Inflammatory macrophage treated with lipopolysaccharide for 4 hours (primary cell): ENCODE measurements at places on chromosomes 6 and 20.
A peak's percentile ranks its signal among the peaks of the same experiment; 100 is the strongest.

DNA sequence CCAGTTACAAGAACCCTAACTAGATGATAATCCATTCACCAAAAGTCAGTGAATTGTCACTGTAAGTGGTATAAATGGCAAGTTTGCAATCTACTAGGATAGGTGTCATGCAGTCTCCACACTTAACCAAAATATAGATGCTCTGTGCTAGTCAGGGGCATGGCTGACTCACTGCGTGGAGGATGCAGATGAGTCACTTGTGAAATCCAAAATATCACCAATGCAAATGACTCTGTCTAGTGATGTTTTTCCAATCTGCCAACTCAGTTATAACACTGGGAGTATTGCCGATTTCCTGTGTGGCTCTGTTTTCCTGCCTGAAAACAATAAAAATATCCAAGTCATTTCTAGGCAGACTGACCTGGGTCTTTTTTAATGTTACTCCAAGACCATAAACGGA is 47.8 kb upstream of the NRSN1 start:
- no peak for DNase-seq

DNA sequence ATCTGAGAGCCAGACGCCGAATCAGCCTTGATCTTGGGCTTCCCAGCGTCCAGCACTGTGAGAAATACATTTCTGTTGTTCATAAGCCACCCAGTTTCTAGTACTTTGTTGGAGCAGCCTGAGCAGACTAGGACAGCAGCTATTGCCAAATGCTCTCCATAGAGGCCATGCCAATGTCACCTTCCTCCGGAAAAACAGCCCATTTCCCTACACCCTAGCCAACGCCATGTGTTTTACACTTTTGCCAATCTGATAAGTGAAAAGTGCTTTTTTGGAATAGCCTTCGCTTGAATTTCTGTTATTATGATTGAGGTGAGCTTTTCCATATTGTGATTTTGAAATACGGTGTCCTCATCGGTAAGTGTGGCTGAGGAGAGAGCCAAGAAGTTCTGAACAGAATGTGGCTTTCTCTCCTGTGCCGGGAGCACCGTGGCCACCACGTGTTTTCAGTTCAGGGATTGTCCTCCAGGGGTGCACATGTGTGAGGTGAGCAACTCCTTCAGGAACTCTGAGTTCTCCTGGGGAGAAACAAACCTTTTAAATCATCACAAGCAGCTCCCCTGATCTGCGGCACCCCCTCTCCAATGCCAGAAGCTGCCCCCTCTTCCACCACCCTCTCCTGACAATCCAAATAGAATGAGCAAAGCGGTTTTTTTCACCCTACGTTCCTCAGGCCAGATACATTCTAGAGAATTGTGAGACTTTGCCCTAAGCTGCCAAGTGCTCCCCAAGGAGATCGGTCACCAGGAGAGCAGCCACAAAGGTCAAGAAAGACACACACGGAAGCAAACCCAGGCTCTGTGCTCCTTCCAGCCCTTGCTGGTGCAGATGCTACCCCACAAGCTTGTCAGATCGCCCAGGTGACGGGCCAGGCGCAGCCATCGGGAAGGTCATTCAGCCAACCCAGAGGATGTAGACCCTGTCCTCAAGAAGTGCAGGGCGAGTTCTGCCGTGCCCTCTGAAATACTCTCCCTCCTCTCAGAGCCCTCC is 36.0 kb downstream of the TAF8 start:
- DNase-seq = no peak

GRCh38 chr6:52415333-52415732 is 4.8 kb upstream of the EFHC1 start:
- no peak for DNase-seq

- DNase-seq = no peak
Observed at GRCh38 chr20:55316753-55317152, 688.6 kb downstream of the CBLN4 start.

DNA sequence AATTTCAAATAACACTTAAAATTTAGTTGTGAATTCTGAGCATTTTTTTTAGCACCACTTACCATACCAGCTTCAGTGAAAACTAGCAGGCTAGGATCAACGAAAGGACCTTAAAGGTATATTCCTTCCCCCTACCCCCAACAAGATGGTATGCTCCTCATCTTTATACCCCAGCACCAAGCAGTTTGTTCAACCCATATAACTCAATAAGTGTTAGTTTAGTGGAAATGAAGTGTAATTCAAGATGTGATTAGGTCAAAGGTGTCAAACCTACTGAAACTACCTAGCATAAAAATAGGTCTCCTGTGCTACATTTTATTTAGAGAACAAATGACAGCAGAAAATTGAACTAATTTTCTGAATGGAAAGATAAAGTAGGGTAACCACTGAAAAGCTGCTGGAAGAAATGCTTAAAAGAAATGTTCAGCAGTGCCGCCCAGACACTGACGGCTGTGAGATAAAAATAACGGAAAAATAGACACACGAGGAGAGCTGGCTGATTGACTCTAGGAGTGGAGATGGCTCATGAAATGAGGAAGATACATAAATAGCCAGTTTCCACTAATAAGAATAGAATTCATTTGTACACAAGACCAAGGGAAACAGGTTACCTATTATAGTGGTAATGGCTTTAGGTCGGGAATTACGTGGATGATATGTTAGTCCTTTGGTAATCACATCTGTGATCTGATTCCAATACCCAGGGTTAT is 94.8 kb downstream of the IPCEF1 start:
- DNase-seq = no peak

DNA sequence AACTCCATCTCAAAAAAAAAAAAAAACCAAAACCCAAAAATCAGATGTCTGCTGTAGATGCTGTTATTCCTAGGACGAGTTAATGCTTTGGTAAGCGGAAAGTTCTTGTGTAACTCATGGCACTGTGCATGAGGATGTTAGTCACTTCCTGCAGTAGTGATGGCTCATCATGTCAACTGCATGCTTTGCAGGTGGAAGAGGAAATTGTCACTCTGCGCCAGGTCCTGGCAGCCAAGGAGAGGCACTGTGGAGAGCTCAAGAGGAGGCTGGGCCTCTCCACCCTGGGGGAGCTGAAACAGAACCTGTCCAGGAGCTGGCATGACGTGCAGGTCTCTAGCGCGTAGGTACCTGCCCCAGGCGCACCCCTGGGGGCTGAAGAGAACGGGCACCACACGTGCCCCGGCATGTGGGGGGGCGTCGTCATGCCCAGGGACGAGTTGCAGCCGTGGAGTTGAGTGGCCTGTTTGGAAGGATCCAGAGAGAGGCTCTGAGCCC is 8.5 kb downstream of the TPD52L2 start:
- peak; percentile 97 for DNase-seq

GRCh38 chr6:6591778-6592465 is 3.4 kb downstream of the LY86 start:
- peak; percentile 98 for DNase-seq

GRCh38 chr6:12895721-12896120 is 179.2 kb downstream of the PHACTR1 start:
- DNase-seq = no peak

DNA sequence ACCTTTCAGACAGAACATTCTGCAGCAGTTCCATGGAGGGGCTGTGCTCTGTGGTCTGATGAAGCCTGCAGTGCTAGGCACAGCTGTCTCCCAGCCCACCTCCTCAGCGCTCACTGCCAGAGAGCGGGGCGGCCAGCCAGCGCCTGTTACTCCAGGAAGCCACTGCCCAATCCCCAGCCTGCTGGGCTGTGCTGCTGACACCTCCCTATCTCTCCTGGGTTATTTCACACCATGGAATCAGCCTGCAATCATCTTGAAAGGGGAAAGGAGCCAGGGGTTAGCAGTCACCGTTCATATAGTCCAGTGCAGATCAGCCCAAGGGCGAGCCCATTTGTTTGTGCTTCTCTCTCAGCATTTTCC is 46.3 kb upstream of the NHSL1 start:
- DNase-seq = no peak

DNA sequence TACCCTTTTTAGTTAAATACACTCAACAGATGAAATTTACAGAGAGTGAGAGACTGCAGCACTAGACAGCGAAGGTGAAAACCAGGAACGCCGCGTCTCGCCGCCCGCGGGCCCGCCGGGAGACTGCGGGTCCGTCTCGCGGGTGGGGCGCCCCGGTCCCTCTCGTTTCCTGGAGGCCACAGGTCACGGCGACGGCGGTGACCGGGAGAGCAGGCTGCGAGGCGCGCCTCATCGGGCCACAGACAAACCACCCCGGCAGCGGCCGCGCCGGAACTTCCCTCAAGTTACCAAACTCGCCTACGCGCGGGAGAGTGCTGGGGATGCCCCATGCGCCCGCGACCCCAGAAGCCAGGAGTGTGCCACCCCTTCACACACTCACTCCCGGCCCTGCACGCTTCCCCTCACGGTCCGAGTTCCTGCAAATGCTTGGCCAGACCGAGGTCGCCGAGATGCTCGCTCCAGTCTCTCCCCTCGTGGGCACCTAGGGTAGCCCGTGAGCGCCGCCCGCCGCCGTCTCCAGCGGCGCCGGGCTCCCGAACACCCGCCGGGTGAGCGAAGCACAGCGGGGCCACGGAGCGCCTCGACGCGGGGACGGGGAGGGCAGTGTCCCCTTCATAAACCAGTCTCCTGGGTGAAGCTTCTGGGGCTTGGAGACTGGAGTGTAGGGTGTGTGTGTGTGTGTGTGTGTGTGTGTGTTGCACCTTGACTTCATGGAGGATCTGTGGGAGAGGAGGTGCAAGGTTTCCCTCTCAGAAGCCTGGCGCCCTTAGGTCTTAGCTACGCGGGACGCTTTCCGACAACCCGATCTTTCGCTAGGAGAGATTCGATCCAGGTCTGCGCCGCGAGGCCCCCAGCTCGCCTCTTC is 1.4 kb downstream of the BACH2 start:
- DNase-seq = peak; percentile 75

GRCh38 chr20:25275813-25276532 is 28.1 kb downstream of the PYGB start:
- no peak for DNase-seq

GRCh38 chr6:70150521-70150920 is 152.4 kb downstream of the COL9A1 start:
- no peak for DNase-seq

DNA sequence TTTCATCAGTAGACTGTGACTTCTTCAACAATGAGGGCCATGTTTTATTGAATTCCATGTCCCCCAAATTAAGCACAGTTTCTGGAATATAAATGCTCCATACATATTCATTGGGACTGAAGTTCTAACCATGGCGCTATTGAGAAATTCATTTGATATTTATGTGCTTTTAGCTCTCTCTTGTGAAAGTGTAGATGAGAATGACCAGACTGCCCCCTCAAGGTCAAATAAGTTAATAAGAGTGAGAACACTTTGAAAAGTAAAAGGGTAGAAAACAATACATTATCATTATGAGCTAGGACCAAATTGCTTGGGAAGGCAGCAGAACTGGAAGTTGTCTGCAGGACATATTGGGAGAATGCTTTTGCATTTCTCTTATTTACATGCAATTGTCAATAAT is 597.9 kb downstream of the EPM2A start:
- DNase-seq = peak; percentile 12

GRCh38 chr6:140957386-140957785 is 1175.3 kb upstream of the GJE1 start:
- no peak for DNase-seq

DNA sequence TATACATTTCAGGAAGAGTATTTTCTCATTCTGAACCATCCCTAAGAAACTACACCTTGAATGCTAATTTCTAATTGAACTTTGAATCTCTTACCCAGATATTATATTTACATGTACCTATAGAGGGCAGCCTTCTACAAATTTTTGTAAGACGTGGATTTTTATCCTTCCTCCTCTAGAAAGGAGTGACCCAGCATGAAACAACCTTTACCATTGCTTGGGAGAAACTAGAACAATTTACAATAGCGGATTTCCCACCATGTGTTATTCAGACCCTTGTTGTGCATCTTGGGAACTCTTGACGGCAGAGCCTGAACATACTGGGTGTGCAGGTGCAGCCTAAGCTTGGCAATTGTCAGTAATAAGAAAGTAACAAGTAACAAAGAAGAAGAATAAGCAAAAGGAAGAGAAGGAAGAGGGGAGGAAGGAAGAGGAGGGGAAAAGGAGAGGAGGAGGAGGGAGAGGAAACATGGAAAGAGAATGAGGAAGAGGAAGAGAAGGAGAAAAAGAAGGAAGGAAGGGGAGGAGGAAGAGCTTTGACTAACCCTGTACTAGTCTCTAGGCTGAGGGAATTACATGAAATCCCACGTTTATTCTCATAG is 10.8 kb upstream of the TAAR1 start:
- peak; percentile 73 for DNase-seq

DNA sequence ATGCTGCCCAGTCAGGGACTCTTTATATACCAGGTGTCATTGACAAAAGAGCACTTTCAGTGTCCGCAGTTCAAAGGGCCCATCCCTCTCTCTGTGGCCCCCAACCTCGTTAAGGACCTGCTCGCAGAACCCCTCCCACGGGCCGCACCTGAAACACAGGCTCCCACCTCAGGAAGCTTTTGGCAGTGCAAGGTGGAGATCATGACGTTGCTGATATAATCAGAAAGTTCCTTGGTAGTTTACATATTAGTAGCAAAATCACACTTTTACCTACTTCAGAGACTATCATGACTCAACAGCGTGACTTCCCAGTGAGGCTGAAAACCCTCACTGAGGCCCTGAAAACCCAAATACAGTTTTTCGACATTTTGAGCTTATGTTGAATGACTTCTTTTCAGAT is 4.1 kb downstream of the TTLL2 start:
- no peak for DNase-seq

- no peak for DNase-seq
Observed at GRCh38 chr20:33832103-33832804, 21.1 kb downstream of the CHMP4B start.

GRCh38 chr6:169293196-169293595 is 39.5 kb upstream of the THBS2 start:
- DNase-seq = peak; percentile 54
